ENCODE measurements at places on chromosomes 1 and 21. TPM values are rescaled to one million over a fixed set of nuclear protein-coding genes. Genes with fewer than 3 reads are reported as not detected.

IL24 gene
- polyA plus RNA-seq = 27.9 TPM

PRKAA2 gene
- not detected for polyA plus RNA-seq

GRCh38 chr1:197918807-197919345 is 1.7 kb downstream of the LHX9 start:
- DNase-seq = no peak

GRCh38 chr1:42674214-42674613 is 8.0 kb upstream of the YBX1 start:
- DNase-seq = no peak

- no peak for DNase-seq
These were observed 53.3 kb upstream of the ATP1B1 start for GRCh38 chr1:169053196-169053595.

DNA sequence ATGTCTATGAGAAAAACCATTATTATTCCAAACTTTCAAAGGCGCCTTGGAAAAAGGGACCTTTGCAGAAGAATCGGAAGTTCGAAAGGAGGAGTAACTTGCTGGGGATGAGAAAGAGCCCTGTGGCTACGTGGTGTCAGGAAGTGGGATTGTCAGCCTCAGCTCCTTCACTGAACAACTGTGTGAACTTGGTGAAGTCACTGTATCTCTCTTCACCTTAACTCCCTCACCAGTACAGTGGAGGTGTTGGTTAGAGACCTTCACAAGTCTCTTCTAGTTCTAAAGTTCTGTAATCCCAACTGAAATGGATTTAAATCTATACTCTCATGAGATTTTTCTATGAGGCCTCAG is 285.6 kb downstream of the CACNA1E start:
- DNase-seq = no peak

Measured in naive thymus-derived CD4-positive, alpha-beta T cell (primary cell).